ENCODE measurements at places on chromosomes 3 and 15. TPM values are rescaled to one million over a fixed set of nuclear protein-coding genes. Genes with fewer than 3 reads are reported as not detected.
A peak's percentile ranks its signal among the peaks of the same experiment; 100 is the strongest.

DNA sequence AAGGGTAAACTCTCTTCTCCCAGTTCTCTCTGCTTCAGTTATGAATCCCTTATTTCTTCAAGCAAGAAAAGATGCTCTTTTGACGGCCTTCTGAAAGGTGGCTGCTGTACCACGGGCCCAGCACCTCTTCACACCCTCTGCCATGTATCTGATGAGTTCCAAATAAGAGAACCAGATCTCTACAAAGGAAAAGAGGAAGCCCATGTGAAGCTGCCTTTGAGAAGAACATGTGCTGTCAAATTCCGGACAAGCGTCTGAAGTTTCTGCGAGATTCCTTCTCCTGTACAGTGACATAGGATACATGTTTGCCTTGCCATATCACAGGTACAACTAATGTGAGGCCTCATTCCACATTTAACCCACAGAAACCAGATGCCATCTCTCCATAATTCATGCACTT, 59.2 kb downstream of the SH3BP5 start:
- no peak for DNase-seq

- peak; percentile 9 for DNase-seq
These were observed 1066.5 kb downstream of the PLOD2 start for GRCh38 chr3:145094355-145094941.

The TRIM42 gene
- not detected for total RNA-seq

DNA sequence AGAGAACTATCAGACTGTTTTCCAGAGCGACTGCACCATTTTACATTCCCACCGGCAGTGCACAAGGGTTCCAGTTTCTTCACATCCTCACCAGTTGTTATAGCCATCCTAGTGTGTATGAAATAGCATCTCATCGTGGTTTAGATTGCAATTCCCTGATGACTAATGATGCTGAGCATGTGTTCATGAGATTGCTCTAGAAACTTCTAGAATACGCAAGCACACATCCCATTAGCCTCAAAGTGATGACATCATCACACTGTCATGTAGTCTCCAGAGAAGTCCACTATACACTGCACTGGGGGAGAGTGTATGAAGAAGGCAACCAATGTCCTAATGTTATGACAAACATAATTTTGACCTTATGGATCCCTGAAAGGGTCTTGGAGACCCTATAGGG, 30.1 kb downstream of the FBLN2 start:
- DNase-seq: peak; percentile 66

The ATP1B3 gene
- 141 TPM for total RNA-seq

All from M059J (cell line).